ENCODE measurements at places on chromosomes 1 and 21.

GRCh38 chr1:14440166-14440565, 158.3 kb upstream of the KAZN start:
- DNase-seq: no peak

DNA sequence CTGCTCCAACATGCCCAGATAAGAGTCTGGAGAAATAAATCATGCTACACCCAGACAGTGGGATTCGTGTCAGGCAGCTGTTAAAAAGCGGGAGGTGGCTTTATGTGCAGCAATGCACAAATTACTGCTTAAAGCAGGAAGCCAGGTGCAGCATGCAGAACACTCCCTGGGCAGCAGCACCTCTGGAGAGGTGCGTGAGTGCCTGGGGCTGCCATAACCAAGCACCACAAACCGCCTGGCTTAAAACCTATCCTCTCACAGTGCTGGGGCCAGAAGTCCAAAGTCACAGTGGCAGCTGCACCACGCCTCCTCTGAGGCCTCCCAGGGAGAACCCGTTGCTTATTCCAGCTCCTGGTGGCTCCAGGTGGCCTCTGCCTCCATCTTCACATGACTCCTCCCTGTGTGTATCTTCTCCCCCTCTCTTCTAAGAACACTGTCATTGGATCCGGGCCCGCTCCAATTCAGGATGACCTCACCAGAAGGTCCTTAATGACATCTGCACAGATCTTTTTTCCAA, 115.6 kb downstream of the SIK1 start:
- no peak for DNase-seq

DNA sequence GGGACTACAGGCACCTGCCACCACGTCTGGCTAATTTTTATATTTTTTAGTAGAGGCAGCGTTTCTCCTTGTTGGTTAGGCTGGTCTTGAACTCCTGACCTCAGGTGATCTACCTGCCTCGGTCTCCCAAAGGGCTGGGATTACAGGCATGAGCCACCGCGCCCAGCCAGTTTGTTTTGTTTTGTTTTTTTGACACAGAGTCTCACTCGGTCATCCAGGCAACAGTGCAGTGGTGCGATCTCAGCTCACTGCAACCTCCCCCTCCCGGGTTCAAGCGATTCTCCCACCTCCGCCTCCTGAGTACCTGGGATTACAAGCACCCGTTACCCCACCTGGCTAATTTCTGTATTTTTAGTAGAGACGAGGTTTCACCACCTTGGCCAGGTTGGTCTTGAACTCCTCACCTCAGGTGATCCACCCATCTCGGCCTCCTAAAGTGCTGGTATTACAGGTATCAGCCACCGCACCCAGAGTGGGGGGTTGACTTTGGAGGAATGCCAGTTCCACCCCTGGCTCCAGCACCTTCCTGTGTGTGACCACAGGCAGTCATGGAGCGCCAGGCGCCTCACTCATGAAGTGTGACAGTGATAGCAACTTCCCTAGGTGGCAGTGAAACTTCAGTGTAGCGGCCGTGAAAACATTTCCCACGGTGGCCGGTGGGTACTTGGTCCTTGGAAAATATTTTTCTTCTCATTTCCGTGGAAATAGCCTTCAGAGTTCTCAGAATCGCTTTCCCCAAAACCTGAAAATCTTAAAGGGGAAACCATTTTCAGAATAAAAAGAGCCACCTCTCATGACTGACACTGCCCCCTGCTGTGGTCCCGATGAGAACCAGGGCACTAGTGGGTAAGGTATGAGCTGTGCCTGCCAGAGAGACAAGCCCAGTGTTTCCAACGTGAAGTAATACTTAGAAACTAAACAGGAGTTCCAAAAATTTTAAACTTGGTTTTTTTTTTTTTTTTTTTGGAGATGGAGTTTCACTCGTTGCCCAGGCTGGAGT, 48.6 kb downstream of the WDR4 start:
- no peak for DNase-seq

GRCh38 chr1:46493316-46494032, 3.8 kb downstream of the DMBX1 start:
- DNase-seq: no peak

GRCh38 chr1:199759268-199759730, 268.2 kb upstream of the NR5A2 start:
- no peak for DNase-seq

DNA sequence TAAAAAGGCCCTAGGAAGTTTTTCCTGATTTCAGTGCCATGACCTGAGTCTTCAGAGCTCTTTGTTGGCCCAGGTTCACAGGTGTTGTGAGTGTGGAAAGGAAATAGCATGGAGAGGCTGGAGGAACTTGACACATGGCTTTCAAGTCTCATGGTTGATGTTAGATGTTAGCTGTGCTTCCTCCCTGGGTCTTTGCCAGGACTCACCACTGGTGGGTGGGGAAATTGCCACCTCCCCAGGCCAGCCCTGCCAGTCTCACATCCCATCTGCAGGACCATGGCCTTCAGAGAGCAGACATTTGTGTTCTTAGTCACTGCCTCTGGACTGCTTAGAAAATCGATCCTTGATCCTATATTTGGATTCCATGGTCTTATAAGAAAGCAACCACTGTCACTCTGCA, 383.2 kb downstream of the DISC1 start:
- no peak for DNase-seq

- DNase-seq: no peak
Observed at GRCh38 chr1:7209336-7209735, 424.1 kb downstream of the CAMTA1 start.

DNA sequence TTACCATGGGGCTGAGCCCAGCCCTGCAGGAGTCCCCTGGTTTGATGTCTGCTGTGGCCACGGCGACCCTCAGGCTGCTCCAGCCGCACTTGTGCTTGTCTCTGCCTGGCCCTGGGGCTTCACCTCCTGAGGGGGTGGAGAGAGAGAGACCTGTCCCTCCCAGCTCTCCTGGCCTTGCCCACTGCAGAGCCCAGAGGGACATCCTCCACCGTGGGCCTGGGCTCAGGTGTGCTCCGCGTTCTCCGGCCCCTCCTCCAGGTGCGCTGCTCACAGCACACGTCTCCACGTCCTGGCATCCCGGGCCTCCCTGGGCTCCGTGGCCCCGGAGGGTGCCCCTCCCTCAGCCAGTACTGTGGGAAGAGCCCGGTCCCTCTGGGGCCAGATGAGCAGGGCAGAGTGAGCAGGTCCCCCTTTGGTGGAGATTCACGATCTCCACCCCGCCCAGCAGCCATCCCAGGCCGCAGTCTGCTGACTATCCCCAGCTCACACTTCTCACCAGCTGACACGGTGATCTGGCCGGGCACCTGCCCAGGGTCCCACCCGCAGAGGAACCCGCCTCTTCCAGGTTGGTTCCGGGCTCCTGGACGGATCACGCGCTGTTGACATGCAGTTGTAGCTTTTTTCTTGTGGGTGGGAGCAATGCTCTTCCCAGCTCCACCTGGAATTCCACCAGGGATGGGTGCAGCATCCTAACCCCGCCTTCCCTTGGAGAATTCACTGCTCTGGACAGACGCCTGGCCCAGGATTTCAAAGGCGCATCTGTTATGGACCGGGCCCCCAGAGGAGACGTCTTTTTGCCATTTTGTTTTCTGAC, 41.8 kb upstream of the POFUT2 start:
- DNase-seq: no peak
